ENCODE measurements at places on chromosomes 5 and 9.

DNA sequence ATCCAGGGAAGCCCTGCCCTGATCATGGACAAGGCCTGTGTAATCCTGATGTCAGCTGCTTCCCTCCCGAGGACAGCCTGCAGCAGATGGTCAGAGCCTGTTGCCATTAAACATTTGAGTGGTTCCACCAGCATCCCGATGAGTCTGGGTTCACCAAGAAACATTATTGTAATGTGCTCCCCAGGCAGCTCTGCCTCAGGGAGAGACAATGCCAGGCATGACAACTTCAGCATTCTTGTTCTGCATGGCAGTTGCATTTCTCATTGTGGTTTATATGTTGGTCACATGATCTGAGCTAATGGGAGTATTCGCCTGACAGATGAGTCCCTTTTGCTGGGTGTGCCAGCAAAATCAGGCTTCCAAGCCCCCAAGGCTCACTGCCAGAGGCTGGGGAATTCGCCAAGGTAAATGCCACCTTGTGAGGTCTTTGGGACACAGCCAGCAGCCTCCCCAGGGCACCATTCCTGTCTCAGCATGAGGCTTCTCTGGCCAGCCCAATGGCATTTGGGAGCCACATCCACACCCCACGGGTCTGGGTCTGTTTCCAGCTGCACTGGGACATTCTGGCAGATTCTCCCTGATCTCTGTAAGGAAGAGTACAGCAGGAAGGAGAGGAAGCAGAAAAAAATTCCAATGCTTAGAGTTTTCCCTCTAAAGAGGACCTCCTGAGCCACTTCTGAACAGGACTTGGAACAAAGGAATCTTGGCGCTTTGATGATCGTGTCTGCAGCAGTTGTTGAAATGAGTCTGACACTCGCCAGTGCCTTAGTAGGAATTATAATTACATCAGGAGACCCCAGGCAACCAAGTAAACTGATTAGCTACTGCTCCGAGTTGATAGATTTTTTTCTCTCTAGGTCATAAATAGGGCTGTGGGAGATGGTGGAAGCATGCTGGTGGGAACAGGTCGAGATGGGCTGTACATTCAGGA is 18.7 kb downstream of the KCNIP1 start:
- DNase-seq: peak; percentile 40

- no peak for DNase-seq
Measured at GRCh38 chr9:7443541-7443940, 356.0 kb downstream of the DMAC1 start.

GRCh38 chr5:134175921-134176510 is 734 bp downstream of the SKP1 start:
- DNase-seq: no peak

DNA sequence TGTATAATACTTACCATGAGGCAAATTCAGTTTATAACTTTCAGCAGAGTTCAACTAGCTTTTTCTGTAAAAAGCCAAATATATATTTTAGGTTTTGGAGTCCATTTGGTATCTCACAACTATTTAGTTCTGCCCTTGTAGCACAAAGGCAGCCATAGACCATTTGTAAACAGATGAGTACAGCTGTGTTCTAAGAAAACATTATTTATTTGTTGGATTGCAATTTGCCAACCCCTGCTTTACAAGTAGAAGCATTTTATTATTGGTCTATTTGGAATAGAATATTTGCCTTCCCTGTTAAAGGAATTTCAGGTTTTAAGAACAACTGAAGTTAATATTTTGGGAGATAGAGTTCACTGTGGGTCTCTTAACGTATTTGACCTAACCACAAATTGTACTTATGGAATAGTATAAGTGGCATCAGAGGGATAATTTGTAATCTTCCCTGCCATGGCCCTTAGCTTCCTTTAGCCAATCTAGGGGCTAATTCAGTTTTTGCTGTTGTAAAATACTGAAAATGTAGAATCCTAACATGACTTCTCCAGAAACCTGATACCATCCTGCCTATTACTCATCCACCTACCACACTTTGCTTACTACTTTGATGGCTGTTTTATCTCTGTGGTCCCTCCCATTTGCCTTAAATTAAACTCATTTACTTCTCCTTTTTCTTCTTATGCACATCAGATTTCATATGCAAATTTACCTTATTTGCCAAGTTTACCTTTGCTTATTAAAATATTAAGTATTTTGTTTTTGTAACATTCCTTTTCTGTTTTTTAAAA is 109.2 kb downstream of the DMXL1 start:
- no peak for DNase-seq

- no peak for DNase-seq
Measured at GRCh38 chr5:173474881-173475287, 141.6 kb downstream of the BOD1 start.

DNA sequence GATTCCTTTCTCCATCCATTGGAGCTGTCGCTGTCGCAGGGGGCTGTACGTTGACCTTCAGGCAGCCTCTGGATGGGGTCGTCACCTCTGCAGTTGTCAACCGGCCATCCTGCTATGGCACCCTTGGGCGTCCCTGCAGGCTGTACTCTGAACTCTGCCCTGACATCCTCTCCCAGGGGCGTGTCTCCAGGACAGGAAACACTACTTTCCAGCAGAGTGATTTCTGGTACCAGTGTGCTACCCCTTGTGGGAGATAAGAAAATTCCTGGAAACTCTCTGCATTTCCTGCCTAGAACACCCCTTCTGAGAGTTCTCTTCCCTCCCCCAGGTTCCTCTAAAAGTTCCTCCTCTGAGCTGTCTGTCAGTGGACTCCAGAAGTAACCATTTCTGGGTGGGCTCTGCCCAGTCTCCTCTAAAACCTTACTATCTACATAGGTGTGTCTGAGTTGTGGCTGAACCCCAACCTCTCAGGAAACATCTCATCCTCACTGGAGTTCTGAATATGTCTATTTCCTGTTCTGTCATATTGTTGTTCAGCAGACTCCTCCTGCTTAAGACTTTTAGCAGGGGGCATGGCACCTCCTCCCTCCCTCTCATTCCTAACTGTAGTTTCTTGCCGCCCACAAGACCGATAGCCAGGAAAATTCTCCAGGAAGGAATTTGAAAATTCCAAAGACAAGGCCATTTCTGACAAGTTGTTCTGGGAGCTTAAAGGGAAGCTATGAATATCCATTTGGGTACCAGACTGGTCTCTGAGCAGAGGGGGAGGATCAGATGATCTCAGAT is 145.3 kb upstream of the RASEF start:
- no peak for DNase-seq

DNA sequence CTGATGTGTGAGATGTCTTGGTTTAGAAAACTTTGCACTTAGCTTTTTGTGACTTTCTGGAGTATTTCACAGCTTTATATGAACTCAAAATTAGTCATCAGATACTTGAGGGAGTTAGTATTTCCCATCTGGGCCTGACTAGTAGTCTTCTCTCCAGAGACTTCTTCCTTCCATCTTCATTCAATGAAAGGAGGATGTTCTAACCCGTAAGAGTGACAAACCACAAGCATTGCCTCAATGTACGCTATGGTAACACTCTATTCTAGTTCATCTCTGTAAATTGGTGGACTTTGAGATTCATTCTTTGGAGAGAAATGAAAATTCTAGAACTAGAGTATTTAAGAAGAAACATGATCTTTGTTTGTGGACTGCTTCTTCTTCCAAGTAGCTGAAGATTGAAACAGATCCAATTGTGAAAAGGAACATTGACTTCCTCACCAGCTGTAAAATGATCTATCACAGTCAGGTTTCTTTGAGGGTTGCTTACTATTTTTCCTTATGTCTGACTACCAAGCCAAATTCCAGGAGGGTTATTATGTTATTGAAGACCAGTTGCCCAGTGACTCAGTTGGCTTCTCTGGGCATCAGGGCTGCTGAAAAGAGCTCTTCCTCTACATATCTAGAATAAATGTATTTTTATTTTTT is 157.6 kb downstream of the SLC12A2 start:
- no peak for DNase-seq

- no peak for DNase-seq
Measured at GRCh38 chr5:37873988-37874387, 34.1 kb upstream of the GDNF start.

GRCh38 chr9:123445116-123445515 is 89.1 kb downstream of the CRB2 start:
- no peak for DNase-seq

DNA sequence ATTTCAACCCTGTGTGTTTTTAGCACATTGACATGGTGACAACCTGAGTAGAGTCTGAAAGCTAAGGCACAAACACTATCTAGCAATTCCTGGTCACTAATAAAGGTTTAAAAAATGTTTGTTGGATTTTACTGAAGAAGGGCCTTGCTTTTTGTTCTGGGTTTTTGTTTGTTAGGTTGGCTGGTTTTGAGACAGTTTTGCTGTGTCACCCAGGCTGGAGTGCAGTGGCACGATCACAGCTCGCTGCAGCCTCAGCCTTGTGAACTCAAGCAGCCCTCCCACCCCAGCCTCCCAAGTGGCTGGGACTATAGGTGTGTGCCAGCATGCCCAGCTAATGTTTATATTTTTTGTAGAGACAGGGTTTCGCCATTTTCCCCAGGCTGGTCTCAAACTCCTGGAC is 39.0 kb downstream of the PRKACG start:
- no peak for DNase-seq

- DNase-seq: no peak
Measured at GRCh38 chr9:2157277-2158110, 142.3 kb downstream of the SMARCA2 start.

DNA sequence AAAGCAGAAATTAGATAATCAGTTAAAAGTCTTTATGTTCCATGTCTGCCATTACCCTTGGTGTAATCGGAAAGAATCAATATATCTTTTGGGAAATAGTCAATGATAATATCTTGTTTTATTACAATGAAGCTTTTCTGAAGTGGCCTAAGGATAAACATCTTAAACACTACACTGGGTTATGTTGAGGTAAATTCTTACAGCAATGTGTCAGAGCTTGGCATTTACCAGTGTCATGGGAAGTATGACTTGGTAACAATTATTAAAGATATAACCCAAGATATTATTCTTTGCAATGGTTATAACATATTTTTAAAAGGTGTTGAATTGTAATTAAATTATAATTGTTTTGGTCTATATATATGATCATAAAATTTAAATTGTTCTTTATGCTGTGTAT is 84.7 kb downstream of the CFAP95 start:
- no peak for DNase-seq

GRCh38 chr9:82923092-82923911 is 139.6 kb downstream of the RASEF start:
- no peak for DNase-seq

- DNase-seq: no peak
Measured at GRCh38 chr5:132090107-132090506, 16.5 kb downstream of the CSF2 start.

GRCh38 chr5:78404682-78405293 is 44.4 kb downstream of the SCAMP1 start:
- no peak for DNase-seq

GRCh38 chr9:134327671-134328231 is 1.5 kb downstream of the RXRA start:
- DNase-seq: no peak

GRCh38 chr5:127492854-127493738 is 24.3 kb upstream of the PRRC1 start:
- DNase-seq: no peak

GRCh38 chr5:140011297-140011802 is 31.7 kb downstream of the NRG2 start:
- DNase-seq: no peak

- no peak for DNase-seq
Measured at GRCh38 chr9:86706391-86706790, 240.9 kb downstream of the GAS1 start.

DNA sequence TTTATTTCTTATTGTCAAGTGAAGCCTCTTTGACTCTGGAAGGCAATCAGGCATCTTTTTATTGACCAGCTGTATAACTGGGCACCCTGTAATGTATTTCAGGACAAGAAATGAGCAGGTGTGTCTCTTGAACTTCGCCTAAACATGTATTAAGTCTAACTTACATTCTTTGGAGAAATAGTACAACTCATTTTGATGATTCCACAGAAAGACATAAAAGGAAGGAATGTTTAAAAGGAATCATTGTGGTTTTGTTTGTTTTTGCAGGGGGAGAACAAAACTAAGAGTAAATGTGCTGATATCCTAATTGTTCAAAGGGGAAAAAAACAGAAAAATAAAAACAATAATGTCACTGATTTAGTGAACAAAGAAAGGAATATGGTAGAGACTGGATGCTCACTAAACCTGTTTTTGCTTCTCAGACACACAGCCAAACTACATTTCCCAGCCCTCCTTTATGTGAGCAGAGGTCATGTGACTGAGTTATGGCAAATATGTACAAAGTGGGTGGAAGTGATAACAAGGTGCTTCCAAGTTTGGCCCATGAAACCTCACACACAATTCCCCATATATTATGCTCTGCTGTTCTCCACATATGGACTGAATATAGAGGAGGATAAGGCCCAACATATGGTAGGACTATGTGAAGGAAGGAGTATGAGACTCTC is 150.6 kb upstream of the ACOT12 start:
- no peak for DNase-seq

- no peak for DNase-seq
Measured at GRCh38 chr5:5888284-5888683, 465.8 kb downstream of the ICE1 start.

DNA sequence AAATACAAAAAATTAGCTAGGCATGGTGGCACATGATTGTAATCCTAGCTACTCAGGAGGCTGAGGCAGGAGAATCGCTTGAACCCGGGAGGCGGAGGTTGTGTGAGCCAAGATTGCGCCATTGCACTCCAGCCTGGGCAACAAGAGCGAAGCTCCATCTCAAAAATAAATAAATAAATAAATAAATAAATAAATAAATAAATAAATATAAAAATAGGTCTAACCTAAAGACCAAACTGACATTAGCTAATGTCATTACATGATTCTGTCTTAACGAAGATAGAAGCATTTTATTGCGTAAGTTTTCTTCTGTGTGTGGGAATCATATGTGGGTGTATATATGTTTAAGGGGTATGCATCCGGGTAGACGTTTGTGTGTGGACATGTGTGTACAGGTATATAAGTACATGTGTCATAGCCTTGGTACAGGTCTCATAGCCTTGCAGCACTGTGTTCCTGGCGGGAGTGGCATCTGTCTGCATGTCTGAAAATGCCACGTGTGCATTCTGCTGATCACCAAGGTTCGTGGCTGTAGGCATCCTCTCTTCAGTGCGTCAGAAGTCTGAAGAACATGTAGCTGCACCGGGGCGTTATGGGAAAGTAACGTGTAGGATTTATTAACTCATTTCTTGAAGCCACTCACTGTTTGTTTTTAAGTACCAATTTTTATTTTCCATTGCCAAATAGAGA is 298.1 kb downstream of the NR3C1 start:
- no peak for DNase-seq

GRCh38 chr5:122694884-122695283 is 80.0 kb upstream of the SNX2 start:
- DNase-seq: no peak

DNA sequence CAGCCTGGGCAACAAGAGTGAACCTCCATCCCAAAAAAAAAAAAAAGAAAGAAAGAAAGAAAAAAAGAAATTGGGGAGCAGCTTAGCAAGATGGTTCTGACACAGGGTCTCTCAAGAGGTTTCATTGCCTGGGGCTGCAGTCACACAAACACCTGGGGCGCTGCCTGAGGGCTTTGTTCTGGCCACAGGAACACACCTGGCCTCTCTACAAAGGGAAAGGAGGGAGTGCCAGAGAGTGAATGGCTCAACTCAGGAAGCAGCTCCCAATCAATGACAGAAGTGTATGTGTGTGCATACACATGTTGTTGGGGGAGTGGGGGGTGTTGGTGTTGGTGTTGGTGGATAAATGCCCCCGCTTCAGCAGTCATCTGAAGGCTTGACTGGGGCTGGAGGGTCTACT is 32.4 kb upstream of the CTNNA1 start:
- DNase-seq: no peak
